ENCODE measurements at places on chromosomes 1 and 21.

- DNase-seq = no peak
These were observed 400 bp upstream of the COG2 start for GRCh38 chr1:230641900-230642262.

- no peak for DNase-seq
These were observed 31.7 kb upstream of the CACYBP start for GRCh38 chr1:174967845-174968705.

- DNase-seq = no peak
These were observed 5.0 kb downstream of the ALPL start for GRCh38 chr1:21514245-21514644.

- DNase-seq = no peak
These were observed 23.9 kb upstream of the FAAH start for GRCh38 chr1:46370214-46370633.

GRCh38 chr1:91585982-91586381, 85.3 kb downstream of the CDC7 start:
- DNase-seq = no peak

DNA sequence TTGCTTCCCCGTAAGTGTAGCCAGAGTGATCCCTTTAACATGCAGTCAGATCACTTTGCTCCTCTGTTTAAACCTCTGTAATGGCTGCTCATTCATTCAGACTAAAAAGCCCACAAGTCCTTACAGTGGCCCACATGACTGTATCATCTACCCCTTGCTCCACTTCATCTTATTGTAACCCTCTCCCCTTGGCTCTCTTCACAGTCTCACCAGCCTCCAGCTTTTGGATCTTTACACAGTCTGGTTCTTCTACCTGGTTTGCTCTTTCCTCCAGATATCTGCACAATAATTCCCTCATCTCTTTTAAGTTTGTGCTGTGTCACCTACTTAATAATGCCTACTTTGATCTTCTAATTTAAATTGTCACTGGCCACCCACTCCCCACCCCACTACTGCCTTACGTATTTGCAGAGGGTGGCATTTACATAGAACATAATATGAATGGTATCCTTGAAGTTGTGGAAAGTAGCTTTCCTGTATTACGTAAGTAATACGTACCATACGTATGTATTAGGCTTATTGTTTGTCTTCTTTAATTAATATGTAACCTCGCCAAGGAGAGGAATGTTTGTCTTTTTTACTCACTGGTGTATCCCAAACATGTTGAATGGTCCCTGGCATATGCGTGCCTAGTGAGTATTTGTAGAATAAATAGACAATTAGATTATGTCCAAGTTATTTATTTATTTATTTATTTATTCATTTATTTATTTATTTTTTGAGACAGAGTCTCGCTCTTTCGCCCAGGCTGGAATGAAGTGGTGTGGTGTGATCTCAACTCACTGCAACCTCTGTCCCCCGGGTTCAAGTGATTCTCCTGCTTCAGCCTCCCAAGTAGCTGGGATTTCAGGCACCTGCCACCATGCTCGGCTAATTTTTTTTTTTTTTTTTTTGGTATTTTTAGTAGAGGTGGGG, 48.6 kb downstream of the TSNAX start:
- no peak for DNase-seq

DNA sequence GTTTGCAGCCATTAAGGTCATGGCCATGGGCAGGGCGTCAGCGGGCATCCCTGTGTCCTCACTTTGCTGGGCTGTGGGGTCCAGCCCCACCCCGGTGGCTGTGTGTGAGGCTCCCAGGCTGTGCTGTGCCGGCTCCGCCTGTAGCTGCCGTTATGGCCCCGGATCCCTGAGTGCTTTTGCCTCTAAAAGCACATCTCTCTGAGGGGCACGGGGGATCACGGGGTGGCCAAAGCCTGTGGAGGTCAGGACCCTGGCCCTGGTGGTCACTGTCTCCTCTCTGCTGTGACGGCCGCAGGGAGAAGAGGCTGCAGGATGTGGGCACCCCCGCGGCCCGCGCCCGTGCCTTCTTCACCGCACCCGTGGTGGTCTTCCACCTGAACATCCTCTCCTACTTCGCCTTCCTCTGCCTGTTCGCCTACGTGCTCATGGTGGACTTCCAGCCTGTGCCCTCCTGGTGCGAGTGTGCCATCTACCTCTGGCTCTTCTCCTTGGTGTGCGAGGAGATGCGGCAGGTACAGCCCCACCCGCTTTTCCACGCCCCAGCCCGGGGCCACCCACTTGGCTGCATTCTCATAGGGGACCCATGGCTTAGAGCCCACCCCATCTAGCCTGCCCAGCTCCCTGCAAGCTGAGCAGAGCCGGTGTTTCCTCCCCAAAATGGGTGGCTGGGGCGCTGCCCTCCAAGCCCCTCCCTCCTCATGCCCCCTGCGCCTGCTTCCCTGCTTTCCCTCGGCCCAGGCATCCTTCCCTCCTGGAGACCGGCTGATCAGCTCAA, 48.2 kb downstream of the TRPM2 start:
- DNase-seq = no peak

GRCh38 chr1:85343612-85344255, 67.3 kb upstream of the BCL10 start:
- no peak for DNase-seq

GRCh38 chr1:29584362-29584761, 348.0 kb downstream of the PTPRU start:
- DNase-seq = no peak

DNA sequence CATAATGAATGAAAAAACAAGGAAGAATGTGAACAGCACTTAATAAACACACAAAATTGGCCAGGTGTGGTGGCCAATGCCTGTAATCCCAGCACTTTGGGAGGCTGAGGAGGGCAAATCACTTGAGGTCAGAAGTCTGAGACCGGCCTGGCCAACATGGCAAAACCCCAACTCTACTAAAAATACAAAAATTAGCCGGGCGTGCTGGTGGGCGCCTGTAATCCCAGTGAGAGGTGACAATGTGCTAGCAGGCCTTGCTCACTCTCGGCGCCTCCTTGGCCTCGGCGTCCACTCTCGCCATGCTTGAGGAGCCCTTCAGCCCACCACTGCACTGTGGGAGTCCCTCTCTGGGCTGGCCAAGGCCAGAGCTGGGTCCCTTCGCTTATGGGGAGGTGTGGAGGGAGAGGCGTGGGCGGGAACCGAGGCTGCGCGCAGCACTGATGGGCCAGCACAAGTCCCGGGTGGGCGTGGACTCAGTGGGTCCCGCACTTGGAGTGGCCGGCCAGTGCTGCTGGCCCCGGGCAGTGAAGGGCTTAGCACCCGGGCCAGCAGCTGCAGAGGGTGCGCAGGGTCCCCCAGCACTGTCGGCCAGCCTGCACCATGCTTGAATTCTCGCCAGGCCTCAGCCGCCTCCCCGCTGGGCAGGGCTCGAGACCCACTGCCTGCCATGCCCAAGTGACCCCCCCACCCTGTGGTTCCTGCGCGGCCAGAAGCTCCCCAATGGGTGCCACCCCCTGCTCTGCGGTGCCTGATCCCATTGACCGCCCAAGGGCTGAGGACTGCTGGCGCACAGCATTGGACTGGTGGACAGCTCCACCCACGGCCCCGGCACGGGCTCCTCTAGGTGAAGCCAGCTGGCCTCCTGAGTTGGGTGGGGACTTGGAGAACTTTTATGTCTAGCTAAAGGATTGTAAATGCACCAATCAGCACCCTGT, 30.6 kb upstream of the ATG4C start:
- no peak for DNase-seq

DNA sequence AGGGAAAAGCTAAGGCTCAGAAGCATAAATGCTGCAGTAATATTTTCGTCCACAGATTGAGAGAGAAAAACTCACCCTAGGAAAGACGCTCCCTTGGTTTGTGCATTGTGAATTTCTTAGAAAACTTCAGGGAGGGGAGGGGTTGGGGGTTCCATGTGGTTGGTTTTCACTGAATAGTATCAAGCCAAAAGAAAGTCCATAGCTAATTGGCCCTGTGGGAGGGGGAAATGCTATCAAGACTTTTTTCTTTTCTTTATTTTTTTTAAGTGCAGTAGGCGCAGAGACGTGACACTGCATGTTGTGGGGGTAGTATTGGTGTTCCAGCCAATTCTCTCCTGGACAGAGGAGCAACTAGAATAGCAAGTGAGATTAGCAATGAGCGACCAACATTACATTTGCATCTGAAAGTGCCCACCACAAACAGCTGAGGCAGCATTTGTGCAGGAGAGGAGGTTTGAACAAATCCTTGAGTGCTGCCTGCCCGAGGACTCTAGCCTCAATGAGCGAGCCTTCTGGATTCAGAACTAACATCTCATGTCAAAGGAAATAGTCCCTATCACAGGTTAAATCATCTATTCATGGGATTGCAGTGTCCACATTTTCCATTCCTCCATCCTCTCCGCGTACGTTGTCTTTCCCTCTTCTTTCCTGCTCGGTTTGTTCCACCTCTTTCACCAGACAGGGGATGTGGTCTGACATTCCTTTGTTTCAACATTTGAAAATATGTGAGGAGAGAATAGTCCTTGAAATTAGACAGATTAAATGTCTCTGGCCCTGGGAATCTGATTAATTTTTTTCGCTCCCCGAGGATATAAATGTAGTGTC, 118.0 kb upstream of the MARK1 start:
- DNase-seq = no peak

GRCh38 chr1:11058026-11058425, 1.8 kb downstream of the SRM start:
- no peak for DNase-seq

- DNase-seq = no peak
These were observed 155.7 kb upstream of the CAMK1G start for GRCh38 chr1:209427811-209428210.

- DNase-seq = no peak
These were observed 2.5 kb downstream of the ITLN2 start for GRCh38 chr1:160952129-160952510.

DNA sequence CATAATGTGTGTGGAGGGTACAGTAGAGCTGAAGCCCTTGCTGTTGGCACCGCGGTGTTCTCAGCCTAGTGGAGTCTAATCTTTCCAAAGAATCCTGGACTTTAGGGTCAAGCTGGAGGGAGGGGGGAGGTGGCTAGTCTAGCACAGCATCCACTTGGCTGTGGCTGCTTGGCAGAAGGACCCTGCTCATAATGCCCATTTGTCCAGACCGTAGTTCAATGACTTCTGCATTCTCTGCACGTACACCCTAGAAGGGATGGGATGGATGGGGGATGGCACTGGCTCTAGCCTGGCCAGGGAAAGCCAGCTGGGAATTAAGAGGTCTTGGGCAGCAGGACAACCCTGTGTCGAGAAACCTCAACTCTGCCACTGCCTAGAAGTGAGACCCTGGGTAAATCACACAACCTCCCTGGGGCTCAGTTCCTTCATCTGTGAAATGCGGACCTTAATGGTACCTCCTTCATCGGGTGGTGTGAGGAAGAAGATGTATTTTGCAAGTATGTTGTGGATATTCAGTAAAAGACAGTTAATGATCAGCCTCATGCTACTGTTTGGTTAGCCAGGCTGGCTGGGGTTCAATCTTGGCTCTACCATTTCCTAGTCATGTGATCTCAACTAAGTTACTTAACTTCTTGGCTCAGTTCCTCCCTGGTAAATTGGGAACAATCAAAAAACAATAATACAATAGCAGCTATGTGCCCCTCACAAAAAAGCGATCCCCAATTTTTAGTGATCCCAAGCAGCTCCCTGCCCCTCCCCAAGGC, 27.2 kb upstream of the CLIC4 start:
- DNase-seq = no peak

GRCh38 chr1:74853756-74854155, 120.8 kb downstream of the TYW3 start:
- DNase-seq = no peak

DNA sequence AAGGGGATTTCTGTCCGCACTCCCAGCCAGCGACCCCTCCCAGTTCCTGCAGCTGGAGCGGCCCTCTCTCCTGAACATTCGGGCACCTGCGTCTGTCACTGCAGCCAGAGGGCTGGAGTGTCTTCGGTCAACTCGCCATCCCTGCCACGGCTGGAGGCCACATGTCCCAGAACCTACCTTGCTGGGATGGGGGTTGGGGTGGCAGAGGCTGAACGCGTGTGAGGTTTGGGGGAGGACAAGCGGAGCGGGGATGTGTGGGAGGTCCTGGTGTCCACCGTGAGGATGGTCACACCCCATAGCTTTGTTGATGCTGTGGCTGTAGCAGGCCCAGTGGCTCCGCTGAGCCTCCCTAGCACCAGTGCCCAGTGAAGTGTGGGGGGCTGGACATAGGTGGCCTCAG, 14.8 kb upstream of the C1orf174 start:
- DNase-seq = no peak

- DNase-seq = no peak
These were observed 132.2 kb upstream of the HOOK1 start for GRCh38 chr1:59682396-59683080.

- no peak for DNase-seq
These were observed 182.5 kb downstream of the ZC3H11B start for GRCh38 chr1:219430419-219430818.

DNA sequence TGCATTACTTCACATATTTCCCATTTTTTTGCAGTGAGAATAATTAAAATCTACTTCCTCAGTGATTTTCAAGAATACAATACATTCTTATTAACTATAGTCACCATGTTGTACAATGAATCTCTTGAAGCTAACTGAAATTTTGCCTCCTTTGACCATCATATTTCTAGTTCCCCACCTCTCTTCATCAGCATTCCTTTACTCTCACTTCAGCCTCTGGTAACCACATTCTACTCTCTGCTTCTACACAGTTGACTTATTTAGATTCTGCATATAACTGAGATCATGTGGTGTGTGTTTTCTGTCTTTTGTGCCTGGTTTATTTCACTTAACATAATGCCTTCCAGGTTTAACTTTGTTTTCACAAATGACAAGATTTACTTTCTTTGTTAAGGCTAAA, 304.4 kb upstream of the LYPLAL1 start:
- no peak for DNase-seq

GRCh38 chr1:182855911-182856310, 16.8 kb downstream of the DHX9 start:
- no peak for DNase-seq

DNA sequence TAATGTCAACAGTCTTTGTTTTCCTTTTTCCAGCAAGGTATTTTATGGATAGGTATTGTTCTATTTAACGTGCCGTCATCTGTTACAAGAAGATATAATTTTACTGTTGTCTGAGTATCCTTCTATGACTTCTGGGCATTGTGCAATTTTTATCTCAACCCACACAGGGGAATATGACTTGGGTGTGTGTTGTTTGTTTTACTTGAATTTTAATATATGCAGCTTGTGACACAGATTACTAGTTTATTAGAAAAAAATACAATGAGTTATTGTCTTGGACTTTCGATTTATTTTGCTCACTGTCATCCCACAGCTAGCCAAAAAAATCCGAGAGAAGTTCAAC, 111.9 kb downstream of the CACHD1 start:
- no peak for DNase-seq

DNA sequence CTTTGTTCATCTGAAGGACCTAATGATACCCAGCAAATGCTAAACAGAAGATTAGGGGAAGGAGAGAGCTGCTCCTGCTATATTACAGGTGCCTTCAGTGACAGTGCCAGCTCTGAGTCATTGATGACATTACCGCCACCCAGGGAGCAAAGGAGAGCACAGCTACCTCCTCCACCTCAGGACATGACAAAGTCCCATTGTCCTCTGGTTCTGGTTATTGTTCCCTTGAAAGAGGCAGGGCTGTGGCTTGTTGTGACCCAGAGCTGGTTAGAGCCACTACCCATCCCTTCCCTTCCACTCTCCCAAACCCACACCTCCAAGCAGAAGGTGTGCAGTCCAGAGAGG, 363.5 kb upstream of the DUSP10 start:
- no peak for DNase-seq

All from NCI-H1694 treated with DMSO at 0.1 percent for 48 hours (cell line).